Neuronal stem cell (in vitro differentiated cells): ENCODE measurements at places on chromosomes 11 and 22.

- H3K4me3 ChIP-seq, result no peak overlapping the region
- H3K27ac ChIP-seq, result no peak overlapping the region
- H3K27me3 ChIP-seq, result no peaks in the 10 kb centered on the region
- no peaks in the 10 kb centered on the region for H3K4me1 ChIP-seq
- no peaks in the 10 kb centered on the region for H3K36me3 ChIP-seq
These were observed 644.4 kb downstream of the TBC1D22A start for GRCh38 chr22:47406896-47407295.

GRCh38 chr11:95283146-95283545 lies 52.1 kb upstream of the SESN3 start:
- peaks cover 2% of the 10 kb centered on the region for H3K4me1 ChIP-seq
- no peaks in the 10 kb centered on the region for H3K36me3 ChIP-seq
- H3K27ac ChIP-seq, result no peak overlapping the region
- DNase-seq, result no peak
- H3K27me3 ChIP-seq, result no peaks in the 10 kb centered on the region

GRCh38 chr11:92257536-92257935 lies 32.9 kb downstream of the FAT3 start:
- no peak for DNase-seq
- peaks cover 48% of the 10 kb centered on the region for H3K36me3 ChIP-seq
- H3K27ac ChIP-seq, result no peak overlapping the region
- no peak overlapping the region for H3K4me3 ChIP-seq
- no peaks in the 10 kb centered on the region for H3K27me3 ChIP-seq
- peaks cover 10% of the 10 kb centered on the region for H3K4me1 ChIP-seq

GRCh38 chr11:114258696-114259095 lies 37.5 kb upstream of the NNMT start:
- H3K36me3 ChIP-seq, result no peaks in the 10 kb centered on the region
- DNase-seq, result no peak
- peaks cover 37% of the 10 kb centered on the region for H3K4me1 ChIP-seq
- H3K4me3 ChIP-seq, result no peak overlapping the region

DNA sequence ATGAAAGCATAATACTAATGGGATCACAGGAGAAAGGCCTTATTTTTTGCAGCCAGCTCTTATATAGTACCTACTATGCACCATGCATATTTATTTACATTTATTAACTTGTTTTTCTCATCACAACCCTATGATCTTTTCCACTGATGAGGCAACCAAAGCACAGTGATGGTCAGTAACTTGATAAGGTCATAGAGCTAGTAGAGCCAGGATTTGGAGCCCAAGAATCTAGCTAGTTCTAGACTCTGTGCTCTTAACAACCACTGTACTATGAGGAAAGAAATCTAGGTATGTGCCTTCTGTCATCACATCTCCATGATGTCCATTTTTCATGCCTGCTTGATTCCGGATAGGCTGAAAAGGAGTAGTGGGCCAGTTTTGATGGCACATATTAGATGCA lies 24.0 kb upstream of the ABTB2 start:
- H3K36me3 ChIP-seq, result no peaks in the 10 kb centered on the region
- no peaks in the 10 kb centered on the region for H3K4me1 ChIP-seq
- H3K27me3 ChIP-seq, result no peaks in the 10 kb centered on the region
- DNase-seq, result no peak
- H3K4me3 ChIP-seq, result no peak overlapping the region

DNA sequence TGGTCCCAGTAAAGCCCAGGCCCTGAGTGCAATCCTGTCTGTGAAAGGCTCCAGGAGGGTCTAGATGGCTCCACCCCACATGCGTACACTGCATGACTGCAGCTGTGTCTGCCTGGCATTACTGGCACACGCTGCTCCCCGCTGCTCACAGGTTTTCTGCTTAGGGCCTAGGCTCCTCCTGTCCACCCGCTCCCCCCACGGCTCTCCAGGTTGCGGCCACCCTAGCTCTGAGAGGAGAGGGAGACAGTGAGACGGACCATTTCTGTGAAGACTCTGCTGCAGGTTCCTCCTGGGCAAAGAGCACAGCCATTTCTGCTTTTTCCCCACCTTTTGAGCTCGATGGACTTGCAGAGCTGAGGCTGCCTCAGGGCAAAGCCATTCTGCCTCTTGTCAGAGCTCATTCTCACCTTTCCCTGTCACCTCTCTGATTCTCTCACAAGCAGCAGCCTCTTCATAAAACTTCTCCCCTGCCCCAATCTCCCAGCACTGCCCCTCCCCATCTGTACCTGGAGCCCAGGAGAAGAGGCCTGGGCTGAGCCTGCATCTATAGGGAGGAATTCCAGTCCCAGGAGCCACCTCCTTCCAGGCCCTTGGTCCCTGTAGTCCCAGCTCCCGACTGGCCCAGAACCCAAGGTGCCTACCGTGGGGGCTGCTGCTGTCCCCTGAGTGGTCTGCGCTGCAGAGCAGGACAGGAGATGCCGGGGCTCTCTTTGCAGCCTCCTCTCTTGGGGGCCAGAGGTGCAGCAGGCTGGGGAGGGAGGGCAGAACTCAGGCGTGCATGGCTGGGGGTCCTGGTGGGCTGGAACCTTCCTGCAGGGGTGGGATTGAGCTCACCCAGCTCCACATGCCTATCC lies 433.7 kb upstream of the B3GAT1 start:
- H3K36me3 ChIP-seq, result no peaks in the 10 kb centered on the region
- no peak overlapping the region for H3K4me3 ChIP-seq
- no peaks in the 10 kb centered on the region for H3K4me1 ChIP-seq
- no peak overlapping the region for H3K27ac ChIP-seq

GRCh38 chr11:132430429-132431062 lies 1060.1 kb downstream of the NTM start:
- no peak overlapping the region for H3K4me3 ChIP-seq
- H3K36me3 ChIP-seq, result no peaks in the 10 kb centered on the region
- peaks cover 8% of the 10 kb centered on the region for H3K4me1 ChIP-seq
- H3K27me3 ChIP-seq, result no peaks in the 10 kb centered on the region
- no peak for DNase-seq

- no peak for DNase-seq
- H3K4me3 ChIP-seq, result peak overlapping the region; percentile 14
- H3K36me3 ChIP-seq, result peaks cover 4% of the 10 kb centered on the region
- no peak overlapping the region for H3K27ac ChIP-seq
These were observed 8.0 kb downstream of the NEAT1 start for GRCh38 chr11:65430406-65431217.

- H3K36me3 ChIP-seq, result peaks cover 15% of the 10 kb centered on the region
- peaks cover 9% of the 10 kb centered on the region for H3K4me1 ChIP-seq
- peak; percentile 69 for DNase-seq
- peak overlapping the region; percentile 66 for H3K4me3 ChIP-seq
These were observed 465 bp downstream of the SUN2 start for GRCh38 chr22:38755155-38755910.

- no peaks in the 10 kb centered on the region for H3K27me3 ChIP-seq
- no peak overlapping the region for H3K4me3 ChIP-seq
- H3K36me3 ChIP-seq, result peaks cover 13% of the 10 kb centered on the region
- H3K27ac ChIP-seq, result no peak overlapping the region
- DNase-seq, result no peak
- no peaks in the 10 kb centered on the region for H3K4me1 ChIP-seq
These were observed 80.1 kb downstream of the EMSY start for GRCh38 chr11:76524919-76525318.

DNA sequence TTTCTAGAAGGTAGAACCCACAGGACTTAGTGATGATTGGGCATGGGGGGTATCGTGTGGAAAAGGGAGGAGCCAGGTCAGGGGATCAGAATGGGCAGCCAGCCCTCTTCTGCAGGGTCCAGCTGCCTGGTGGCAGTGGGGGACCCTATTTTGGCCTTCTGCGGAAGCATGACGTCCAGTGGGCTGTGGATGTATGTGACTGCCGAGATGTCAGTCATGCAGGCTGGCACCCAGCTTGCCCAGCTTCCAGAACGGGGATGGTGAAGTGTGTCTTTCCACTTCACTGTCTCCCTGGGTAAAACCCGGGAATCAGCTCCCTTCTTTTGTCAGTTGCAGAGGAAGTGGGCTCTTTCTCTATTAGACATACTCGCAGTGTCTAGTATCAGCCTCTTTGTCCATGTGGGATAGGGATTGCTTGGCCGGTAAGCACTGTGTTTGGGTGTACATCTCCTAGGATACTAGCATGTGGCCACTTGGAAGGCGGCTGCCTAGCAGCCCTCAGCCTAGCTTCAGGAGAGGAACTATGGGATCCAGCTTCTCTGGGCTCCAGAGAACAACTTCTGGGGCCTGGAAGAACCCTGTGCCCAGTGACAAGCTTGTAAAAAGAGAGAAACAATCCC lies 51.4 kb downstream of the GRIK4 start:
- H3K36me3 ChIP-seq, result no peaks in the 10 kb centered on the region
- no peak for DNase-seq
- H3K27ac ChIP-seq, result no peak overlapping the region
- H3K27me3 ChIP-seq, result no peaks in the 10 kb centered on the region
- H3K4me1 ChIP-seq, result peaks cover 26% of the 10 kb centered on the region
- no peak overlapping the region for H3K4me3 ChIP-seq

- H3K27ac ChIP-seq, result no peak overlapping the region
- no peak for DNase-seq
- H3K36me3 ChIP-seq, result no peaks in the 10 kb centered on the region
- H3K4me3 ChIP-seq, result no peak overlapping the region
- H3K27me3 ChIP-seq, result no peaks in the 10 kb centered on the region
These were observed 1471.6 kb downstream of the TBC1D22A start for GRCh38 chr22:48234011-48234410.
